ENCODE measurements at places on chromosomes 12 and 14.

- DNase-seq: no peak
Measured at GRCh38 chr12:87157791-87158190, 871.4 kb downstream of the C12orf50 start.

DNA sequence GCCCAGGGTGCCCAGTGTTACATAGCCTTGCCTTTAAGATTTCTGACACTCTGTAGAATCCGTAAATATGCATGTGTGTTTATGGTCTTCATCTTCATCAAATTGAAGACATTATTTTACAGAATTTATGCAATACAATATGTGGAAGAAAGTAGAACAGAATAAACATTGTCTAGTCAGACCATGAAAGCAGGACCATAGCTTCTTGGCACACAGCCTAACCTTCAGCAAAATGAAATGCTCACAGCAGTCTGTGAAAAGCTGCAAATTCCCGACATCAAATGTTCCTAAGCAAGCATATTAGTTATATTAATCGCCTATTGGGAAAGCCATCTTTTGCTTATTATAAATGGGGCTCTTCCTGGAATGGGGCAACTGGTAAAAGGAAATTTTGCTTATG lies 111.3 kb upstream of the GARIN2 start:
- DNase-seq: no peak

DNA sequence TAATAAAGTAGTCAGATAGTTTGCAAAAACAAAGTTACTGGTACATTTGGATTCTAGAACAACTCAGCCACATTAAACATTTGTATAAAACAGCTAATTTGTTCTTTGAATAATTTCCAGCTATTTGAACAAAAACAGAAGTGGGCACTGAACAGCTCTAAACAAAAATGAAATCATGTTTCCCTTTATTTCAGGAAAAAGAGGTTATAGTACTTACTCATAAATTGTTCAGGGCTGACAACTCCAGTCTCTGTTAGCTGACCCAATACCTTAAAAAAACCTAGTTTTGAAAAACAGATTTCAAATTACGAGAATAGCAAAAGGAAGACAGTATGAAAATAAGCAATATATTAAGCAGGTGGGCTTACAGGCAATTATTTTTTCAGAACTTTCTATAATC lies 8.2 kb downstream of the GNPNAT1 start:
- no peak for DNase-seq

DNA sequence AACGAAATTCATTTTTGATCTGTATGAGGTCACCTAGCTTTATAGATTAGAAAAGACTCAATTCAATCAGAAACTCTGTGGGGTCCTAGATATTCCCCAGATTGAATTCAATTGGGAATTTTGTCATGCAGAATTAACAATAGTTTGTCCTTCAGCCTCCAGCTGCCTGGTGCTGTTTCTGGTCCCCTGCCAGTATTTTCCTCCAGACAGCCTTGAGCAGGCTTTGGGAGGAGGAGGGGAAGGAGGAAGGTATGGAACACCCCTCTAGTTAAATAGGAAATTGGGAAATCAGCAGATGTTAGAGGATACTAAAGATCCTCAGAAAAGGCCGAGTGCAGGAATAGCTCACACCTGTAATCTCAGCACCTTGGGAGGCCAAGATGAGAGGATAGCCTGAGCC lies 10.6 kb downstream of the GRIP1 start:
- DNase-seq: no peak

GRCh38 chr12:85713373-85713772 lies 122.8 kb downstream of the RASSF9 start:
- DNase-seq: no peak

DNA sequence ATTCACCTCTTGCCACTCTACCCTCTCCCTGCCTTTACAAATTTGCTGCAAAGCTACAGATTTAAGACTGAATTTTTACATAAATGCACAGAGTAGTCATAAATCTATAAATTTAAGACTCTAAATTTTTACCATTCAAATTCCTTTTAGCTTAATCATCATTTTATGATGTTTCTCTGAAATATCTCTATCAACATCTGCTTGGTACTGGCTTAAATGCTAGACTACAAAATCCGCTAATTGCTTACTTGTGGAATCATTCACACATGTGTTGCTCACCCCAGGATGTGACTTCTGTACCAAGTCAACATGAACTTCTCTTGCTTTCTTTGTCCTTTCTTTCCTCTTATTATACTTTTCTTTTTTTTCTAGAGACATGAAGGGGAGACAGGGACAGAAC lies 109.2 kb downstream of the GALC start:
- DNase-seq: no peak

DNA sequence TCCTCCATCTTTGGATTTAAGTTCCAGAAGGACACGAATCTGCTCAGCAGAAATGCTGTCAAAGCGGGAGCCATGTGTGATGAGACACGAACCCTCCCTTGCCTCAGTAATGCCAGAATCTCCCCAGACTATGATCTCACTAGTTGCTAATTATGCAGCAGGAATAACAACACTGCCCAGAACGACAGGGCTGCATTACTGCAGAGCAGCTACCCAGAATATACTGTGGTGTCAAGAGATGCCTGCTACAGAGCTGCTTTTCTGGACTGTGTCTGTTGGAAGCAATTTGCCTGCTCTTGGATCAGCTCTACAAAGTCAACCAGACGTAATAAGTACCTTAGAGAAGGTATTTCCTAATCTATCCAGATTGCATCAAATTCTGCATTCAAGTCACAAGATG lies 5.5 kb downstream of the CSRNP2 start:
- no peak for DNase-seq

GRCh38 chr14:106551265-106551664 lies 1024.9 kb downstream of the TMEM121 start:
- no peak for DNase-seq
